SW480 (cell line): ENCODE measurements at places on chromosomes 4 and X.

DNA sequence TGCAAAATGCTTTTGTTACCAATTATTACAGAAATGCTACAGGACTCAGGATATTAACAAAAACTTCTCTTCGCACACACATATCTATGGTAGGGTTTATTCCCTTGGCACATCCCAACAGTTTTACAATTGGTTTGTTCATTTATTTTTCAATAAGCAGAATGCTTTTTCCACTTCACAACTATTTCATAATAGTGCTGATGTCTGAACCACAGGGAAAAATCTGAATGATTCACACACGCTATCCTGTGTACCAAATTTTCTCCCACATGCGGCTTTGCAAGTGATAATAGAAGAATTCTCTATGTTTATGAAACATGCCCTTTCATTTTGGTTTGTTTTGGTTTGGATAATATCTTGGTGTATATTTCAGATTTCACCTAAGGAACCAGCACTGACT lies 725.7 kb upstream of the TENM3 start:
- DNase-seq: no peak

- no peak for DNase-seq
These were observed 83.3 kb downstream of the EFNB1 start for GRCh38 chrX:68912113-68912512.

DNA sequence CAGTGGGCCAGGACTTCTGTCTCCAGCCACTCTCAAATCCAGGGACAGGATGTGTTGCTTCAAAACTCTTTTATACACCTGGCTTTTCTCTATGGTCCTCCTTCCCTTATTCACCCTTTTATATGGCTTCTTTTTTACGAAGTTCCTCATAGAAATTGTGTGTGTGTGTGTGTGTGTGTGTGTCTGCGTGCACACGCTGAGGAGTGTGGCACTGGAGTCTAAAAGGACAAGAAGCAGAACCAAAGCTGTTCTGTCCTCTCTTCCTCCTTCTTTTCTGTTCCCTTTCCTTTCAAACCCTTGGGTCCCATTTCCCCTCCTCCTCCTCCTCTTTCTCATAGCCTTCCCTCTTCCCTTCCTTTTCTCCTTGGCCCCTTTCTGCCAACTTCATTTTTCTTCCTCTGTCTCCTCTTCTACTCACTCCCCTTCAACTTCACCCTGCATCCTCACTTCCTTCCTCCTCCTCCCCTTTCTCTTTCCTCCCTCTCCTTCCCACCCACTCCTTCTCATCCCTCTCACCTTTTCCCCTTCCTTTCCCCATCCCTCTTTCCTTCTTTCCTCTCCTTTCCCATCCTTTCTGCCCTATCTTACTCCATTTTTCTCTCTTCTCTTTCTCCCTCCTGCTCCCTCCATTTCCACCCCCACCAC lies 360.5 kb downstream of the MID1IP1 start:
- no peak for DNase-seq

DNA sequence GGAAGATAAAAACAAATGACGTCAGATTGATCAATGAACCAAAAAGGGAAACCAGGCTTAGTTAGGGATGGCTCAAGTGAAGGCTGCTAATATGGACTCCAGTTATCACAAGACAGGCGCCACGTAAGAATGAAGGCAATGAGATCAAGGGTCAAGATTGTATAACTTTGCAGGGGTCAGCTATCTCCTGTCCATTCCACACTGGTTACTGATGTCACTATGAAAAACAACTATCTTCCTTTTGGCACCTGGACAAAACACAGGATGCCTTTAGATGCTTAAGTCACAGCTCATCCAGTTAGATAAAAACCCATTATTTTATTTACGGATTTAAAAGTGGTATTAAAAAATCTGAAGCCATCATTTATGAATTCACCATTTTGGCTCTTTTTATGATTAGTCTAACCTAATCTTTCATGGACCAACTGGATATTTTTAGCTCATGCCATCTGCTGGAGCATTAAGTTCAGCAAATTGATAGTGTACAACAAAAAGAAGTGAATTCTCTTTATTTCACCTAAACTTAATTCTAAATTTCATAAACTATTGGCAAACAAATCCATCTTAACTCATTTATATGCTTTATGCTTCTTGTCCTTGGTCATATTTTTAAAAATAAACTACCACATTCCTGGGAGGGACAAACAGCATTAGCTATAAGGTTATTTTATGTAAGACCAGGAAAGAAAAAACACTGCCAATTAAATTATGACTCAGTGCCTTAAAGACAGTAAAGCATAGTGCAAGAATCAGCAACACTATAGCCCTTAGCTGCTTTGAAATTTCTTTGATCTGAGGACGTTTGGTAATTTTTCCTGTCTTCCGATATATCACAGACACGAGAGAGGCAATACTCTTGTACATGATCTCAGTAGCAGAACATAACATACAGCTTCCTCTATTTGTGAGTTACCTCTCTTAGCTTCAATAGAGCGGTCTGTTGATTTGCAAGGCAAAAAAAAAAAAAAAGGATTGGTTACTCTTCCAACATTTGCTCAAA lies 27.0 kb downstream of the DHX15 start:
- peak; percentile 3 for DNase-seq

- DNase-seq: no peak
These were observed 2.7 kb upstream of the ALAS2 start for GRCh38 chrX:55033429-55033828.

DNA sequence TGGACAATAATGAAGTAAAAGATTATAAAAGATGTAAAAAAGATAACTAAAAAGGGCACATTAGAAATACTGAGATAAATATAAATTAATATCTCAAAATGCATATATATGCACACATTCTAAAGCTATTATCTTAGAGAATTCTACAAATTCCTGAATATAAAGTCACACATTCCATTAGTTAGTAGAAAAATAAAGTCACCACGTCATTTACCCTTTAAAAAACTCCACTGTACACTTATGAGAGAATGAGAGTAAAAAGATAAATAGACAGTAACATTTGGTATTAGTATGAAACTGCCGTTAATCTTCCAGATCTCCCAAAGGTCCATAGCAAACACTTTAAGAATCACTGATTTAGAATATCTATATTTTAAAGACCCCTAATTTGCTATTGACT lies 67.2 kb upstream of the IL15 start:
- no peak for DNase-seq
